Stimulated activated CD4-positive, alpha-beta T cell treated with anti-CD3 and anti-CD28 coated beads, Interleukin-4, amount 100 ng/mL, for 48 hours (primary cell): ENCODE measurements at places on chromosomes 5 and 9.

- no peak for DNase-seq
Observed at GRCh38 chr9:27059907-27060306, 49.1 kb upstream of the TEK start.

- DNase-seq: no peak
Observed at GRCh38 chr9:35658968-35659220, 802 bp downstream of the CCDC107 start.

DNA sequence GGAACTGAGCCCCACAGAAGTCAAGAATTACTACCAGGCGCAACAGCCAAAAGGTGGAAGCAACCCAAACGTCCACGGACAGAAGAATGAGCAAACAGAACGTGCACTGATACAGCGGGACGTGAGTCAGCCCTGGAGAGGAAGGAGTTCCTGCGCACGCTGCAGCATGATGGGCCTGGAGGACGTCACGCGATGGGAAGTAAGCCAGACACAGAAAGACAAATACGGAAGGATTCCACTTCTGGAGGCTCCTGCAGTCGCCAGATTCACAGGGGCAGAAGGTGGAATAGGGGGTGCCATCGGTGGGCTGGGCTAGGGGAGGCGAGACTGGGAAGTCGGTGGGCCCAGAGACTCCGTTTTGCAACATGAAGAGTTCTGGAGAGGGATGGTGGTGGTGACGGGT is 80.3 kb upstream of the PHYKPL start:
- DNase-seq: no peak

GRCh38 chr5:68011801-68012200 is 203.8 kb upstream of the PIK3R1 start:
- no peak for DNase-seq

GRCh38 chr9:117414220-117414905 is 494 bp downstream of the ASTN2 start:
- DNase-seq: no peak

GRCh38 chr9:31137176-31138160 is 1247.0 kb upstream of the ACO1 start:
- no peak for DNase-seq

GRCh38 chr5:54062958-54063357 is 247.4 kb downstream of the ARL15 start:
- no peak for DNase-seq

- DNase-seq: no peak
Observed at GRCh38 chr9:95816716-95817115, 58.8 kb upstream of the ERCC6L2 start.

DNA sequence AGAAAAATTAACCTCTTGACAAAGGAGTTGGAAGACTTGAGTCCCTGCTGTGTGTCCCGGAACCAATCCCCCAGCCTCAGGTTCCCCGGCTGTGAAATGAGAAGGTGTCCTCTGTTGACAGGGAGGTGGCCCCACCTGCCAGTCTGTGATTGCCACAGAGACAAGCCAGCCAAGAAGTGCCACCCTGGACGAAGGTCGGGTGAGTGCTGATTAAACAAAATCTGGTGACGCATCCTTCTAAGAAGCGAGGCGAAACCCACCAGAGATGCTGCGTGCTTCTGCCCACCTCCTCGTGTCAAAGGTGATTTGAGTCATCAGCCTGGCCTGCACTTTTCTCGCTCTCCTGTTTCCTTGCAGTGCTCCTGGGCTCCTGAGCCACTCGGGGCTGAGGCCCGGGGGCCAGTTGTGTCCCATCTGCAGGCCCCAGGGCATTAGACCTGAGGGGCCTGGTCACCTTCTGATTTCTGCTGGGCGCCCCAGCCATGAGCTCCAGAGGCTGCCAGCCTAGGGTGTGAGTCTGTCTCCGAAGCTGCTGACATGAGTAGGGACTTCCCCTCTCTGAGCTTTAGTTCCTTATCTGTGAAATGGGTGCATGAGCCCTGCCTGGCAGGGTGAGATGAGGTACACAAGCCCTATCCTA is 28.7 kb downstream of the NEK6 start:
- peak; percentile 52 for DNase-seq

GRCh38 chr5:147565524-147565923 is 55.7 kb upstream of the DPYSL3 start:
- no peak for DNase-seq

GRCh38 chr9:26228273-26228672 is 550.0 kb upstream of the TUSC1 start:
- DNase-seq: no peak

- no peak for DNase-seq
Observed at GRCh38 chr9:107700847-107701246, 211.3 kb upstream of the KLF4 start.

GRCh38 chr5:1814183-1815020 is 13.2 kb downstream of the NDUFS6 start:
- no peak for DNase-seq

DNA sequence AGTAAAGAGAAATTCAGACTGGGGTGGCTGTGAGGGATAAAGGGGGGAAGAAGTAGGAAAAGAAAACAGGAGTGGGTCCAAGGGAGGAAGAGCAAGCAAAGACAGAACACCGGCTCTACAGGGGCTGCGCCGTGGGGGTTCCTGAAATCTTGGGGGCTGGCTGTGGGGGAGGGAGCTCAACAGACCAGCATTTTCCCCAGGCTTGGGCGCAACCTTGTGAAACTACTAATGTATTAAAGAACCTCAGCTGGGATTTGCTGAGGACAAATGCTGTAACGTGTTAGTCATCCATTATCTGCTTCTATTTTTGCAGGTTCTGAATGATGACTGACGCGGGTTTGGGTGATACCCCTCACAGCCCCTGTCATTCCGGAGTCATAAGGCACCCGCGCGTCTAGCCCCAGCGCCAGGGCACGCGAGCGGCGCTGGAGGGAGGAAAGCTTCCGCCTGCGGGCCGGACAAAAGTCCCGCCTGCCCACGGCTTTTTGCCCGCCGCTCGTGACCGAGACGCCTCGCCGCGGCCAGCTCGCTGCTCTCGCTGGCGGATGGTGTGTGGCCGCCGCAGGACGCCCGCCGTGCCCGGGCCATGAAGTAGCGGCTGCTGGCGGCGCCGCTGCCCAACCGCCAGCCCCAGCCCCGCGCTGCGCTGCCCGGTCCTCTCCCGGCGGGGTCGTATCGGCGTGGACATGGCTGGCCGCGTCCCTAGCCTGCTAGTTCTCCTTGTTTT is 110.6 kb downstream of the PAM start:
- peak; percentile 30 for DNase-seq

DNA sequence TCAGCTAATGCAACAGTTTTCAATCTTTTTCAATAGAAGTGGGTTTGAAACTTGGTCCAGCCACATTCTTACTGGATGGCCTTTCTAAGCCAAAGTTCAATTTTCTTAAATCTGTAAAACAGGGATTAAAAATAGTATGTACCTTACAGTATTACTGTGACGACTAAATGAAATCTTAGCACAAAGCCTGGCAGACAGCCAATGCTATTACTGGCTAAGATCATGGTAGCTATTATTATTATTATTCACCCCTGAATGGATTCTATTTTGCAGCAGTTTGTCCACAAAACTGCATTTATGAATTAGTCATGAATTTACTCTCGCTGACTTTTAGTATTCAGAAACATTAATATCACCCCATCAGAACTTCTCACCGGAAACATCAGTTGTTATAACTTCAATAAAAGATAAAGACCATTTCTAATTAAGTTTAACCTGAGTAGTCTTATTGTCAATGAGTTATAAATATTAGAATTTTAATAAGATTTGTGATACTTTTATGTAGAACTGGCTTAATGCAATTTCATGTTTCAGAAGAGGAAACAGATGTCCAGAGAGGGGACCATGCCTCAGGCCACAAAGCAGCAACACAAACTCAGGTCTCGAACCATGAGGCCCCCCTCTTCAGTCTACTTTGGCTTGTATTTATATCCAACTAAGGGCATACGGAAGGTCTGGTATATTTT is 468.2 kb downstream of the ARHGEF28 start:
- no peak for DNase-seq

GRCh38 chr5:93845376-93845775 is 104.0 kb upstream of the POU5F2 start:
- DNase-seq: no peak

DNA sequence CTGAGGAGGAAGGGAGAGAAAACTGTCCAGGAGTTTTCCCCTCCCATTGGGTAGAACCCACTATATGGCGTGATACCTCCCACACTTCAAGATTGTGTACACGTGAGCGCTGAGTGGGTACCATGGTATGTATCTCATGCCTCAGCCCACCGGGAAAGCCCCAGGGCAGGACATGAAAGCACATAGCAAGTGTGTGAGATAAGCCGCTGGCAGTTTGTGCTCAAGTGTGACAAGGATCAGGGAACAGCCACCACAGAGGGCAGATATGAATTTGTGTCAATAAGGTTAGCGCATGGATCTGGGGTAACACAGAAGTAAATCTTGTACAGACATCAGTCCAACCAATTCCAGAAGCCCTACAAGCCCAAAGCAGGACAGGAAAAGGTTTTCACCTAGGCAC is 42.6 kb upstream of the NAA35 start:
- no peak for DNase-seq

DNA sequence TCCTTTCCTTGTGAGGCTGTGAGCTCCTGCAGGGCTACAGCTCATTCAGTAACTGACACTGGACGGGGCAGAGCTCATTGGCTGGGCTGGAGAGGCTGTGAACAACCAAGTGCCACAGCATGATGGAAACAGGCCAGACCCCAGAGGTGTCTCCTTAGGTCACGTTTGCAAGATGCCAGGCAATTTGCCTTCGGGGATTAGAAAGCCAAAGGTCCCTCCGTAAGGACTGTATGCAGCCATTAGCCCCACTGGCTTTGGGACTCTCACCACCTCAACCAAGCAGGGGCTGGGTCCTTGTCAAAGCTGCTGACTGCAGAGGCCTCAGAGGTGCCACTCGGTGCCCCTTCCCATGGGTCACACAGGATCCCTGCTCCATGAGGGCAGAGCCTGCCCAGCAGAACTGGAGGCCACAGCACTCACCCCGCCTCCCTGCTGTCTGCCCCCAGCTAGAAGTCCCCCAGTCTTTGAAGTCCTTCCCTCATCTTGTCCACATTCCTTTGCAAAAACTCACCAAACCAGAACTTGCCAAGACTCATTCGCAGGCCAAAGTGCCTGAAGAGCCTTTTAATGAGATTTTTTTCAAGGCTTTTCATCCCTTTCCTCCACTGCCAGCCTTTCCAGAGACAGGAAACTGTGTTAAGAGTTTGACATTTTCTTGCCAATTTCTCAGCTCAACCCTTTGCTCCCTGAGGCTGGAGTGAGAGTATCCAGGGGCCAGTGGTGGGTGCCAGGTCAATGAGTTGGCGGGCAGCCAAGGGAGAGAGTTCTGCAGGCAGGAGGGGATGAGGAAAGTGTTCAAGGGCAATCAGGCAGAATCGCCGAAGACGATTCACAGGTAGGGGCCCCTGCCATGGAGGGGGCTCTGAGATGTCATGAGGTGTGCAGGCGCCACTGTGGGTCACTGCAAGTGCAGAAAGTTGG is 39.7 kb upstream of the SLC25A51 start:
- no peak for DNase-seq

GRCh38 chr9:37197158-37198038 is 77.0 kb downstream of the ZCCHC7 start:
- DNase-seq: no peak

GRCh38 chr5:1555011-1555807 is 31.4 kb upstream of the LPCAT1 start:
- no peak for DNase-seq

- no peak for DNase-seq
Observed at GRCh38 chr9:120864719-120865118, 12.3 kb downstream of the PHF19 start.

DNA sequence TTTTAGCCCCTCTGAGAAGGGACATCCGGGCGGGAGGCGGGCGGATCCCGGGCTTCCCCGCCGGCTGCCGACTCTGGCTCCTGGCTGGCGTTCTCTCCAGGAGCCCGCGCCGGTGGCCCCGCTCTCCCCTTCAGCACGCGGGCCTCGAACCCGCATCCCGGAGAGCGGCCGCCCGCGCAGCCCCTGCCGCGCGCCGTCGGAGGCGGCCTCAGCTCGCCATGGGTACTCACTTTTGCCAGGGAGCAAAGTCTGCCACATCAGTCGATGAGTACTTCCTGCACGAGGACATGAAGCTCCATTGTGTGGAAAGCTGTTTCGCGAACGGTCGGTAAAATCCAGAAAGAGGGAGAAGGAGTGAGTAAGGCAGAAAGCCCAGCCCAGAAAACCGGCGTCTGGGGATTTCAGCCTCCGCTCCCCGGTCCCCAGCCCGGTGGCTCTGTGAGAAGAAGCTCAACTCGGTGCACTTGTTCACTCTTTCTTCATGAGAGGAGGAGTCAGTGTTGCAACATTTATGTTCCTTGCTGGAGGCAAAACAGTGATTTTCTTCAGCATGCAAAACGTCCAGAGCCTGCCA is at the start of gene PRLR:
TSS of gene PRLR (minus strand) at position 450 of the 574 bp plus-strand sequence. CDS start 140,867 bp downstream, outside the sequence.
- no peak for DNase-seq

DNA sequence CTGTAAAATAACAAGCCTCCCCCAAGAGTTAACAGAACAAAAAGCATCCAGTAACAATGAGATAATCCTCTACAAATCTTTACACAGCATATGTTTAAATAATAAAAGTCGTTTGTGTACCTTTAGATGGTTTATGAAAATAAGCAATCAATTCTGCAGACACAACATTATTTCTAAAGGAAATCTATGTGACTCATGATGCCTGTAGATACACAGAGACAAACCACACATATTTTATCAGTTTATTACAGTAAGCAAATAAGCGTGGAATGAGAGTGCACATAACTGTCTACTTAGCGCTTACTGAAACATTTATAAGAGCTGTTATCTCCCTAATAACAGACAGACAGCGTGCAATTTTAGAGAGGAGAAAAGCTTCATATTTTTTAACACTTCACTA is 243.6 kb downstream of the AP3B1 start:
- no peak for DNase-seq

- no peak for DNase-seq
Observed at GRCh38 chr9:89609426-89610006, 4.7 kb downstream of the GADD45G start.

GRCh38 chr5:161549106-161549505 is 2.6 kb upstream of the GABRB2 start:
- DNase-seq: no peak

- no peak for DNase-seq
Observed at GRCh38 chr5:166018716-166019115, 2272.7 kb upstream of the WWC1 start.

DNA sequence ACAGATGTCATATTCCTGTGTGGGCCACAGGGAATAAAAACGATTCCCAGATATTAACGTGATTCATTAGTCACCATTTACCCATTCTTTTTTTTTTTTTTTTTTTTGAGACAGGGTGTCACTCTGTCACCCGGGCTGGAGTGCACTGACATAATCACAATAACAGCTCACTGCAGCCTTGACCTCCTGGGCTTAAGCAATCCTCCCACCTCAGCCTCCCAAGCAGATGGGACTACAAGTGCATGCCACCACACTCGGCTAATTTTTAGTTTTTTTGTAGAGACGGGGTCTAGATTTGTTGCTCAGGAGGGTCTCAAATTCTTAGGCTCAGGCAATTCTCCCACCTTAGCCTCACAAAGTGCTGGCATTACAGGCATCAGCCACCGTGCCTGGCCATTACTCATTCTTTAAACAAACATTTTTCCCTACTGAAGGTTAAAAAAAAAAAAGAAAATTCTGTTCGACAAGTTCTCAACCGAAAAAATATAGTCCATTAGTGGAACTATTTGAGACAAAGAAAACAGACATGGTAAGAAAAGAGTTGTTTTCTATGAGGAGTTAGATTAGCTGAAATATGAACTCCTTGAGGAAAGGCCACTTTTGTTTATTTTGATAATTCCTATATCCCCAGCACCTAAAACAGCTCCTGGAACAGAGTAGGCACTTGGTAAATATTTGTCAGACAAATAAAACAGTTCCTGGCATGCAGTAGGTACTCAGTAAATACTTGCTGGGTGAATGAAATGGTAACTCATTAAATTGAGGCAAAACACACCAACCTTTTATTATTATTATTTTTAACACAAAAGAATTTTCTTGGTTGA is 32.1 kb upstream of the PDCL start:
- no peak for DNase-seq
